ENCODE measurements at places on chromosomes 7 and 10. TPM values are rescaled to one million over a fixed set of nuclear protein-coding genes. Genes with fewer than 3 reads are reported as not detected.

GRCh38 chr7:2920956-2921652, 77.0 kb upstream of the GNA12 start:
- H3K27ac ChIP-seq, result no peak overlapping the region
- DNase-seq, result peak; percentile 17
- H3K36me3 ChIP-seq, result no peaks in the 10 kb centered on the region
- no peaks in the 10 kb centered on the region for H3K27me3 ChIP-seq

The FAM25A gene
- not detected for polyA plus RNA-seq

The WDFY4 gene
- not detected for polyA plus RNA-seq

DNA sequence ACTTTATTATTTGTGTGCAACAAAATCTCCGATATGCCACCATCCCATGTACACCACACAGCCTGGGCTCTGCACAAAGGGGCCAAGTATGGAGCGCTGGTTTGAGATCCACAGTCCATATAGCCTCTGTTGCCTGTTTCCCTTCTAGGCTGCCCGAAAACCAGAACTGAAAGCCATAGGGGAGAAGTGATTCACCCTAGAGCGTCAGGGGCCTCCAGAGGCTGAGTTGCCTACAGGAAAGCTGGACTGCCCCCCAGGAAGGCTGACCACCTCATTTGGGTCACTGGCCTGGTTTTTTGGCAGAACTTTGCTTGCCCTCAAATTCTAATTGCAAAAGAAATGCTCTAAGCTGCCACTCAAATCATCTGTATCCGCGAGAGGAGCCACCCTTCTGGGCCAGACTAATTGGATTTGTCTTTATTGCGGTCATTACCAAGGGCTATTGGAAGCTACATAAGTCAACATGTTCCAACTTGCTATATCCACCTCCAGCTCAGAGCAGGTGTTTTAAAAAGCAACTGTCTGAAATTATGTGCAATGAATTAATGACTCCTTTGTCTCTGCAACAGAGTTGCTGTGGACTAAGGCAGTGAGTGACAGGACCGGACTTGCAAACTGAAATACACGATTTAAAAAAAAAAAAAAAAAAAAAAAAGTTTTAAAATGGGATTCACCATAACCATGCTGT, 28.3 kb upstream of the FRMD4A start:
- no peaks in the 10 kb centered on the region for H3K4me1 ChIP-seq
- H3K4me3 ChIP-seq, result no peak overlapping the region

GRCh38 chr7:45482451-45482850, 91.7 kb upstream of the ADCY1 start:
- no peaks in the 10 kb centered on the region for H3K27me3 ChIP-seq
- no peak overlapping the region for H3K4me3 ChIP-seq
- no peak for DNase-seq
- no peaks in the 10 kb centered on the region for H3K36me3 ChIP-seq
- no peak overlapping the region for H3K27ac ChIP-seq
- H3K4me1 ChIP-seq, result no peaks in the 10 kb centered on the region

DNA sequence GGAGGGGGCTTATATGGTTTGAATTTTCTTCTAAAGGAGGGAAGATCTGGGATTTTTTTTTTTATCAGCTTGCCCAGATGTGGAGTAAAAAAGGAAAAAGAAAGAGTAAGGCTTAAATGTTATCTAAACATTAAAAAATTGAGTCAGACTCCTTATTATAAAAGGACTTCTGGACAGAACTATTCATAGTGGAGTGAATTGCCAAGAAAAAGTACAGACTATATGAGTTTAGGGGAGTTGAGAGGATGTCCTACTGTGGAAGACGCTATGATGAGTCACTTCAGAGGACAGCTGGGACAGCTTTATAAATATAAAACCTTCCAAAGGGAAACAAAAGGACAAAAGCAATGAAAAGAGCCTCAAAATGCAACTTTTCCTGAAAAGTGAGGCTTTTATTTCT, 73.0 kb downstream of the TFPI2 start:
- no peak overlapping the region for H3K4me3 ChIP-seq
- H3K36me3 ChIP-seq, result no peaks in the 10 kb centered on the region
- DNase-seq, result no peak
- H3K27me3 ChIP-seq, result no peaks in the 10 kb centered on the region
- H3K27ac ChIP-seq, result no peak overlapping the region

All from K562 (cell line).